NB4 (cell line): ENCODE measurements at places on chromosomes 13 and 19.

DNA sequence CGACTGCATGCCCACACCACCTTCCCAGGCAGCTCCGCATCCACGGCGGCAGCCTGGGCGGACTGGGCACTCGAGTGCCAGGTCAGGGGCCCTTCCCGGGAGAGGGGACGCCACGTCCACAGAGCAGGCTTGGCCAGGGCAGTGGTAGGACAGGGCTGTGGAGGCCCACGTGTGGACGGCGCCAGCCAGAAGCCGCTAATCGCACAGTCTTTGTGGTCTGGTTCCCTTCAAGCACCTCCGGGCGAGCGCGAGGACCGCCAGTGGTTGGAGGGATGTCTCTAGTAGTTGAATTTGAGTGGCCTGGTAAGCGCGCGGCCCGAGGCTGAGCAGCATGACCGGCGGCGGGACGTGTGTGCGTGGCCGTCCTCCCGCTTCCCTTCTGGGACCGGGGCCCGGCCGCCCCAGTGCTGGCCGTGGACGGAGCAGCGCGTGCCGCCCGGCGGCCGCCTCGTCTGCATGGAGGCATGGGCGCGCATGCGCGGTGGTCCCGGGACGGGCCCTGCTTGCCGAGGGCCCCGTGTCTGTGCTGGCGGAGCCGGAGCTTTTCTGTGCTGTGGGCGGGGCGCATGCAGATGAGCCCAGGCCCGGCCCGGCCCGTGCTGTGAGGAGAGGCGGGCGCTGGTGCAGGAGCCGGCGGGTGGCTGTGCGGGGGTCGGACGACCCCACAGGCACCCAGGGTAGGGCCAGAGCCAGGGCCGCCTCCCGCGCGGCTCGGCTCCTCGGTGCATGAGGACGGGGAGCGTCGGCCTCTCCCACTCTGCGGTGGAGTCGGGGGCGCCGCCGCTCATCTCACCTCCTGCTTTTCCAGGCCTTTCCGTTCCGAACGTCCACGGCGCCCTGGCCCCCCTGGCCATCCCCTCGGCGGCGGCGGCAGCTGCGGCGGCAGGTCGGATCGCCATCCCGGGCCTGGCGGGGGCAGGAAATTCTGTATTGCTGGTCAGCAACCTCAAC, 8.6 kb downstream of the PTBP1 start:
- no peak for DNase-seq

- no peak for DNase-seq
Observed at GRCh38 chr13:40662866-40663265, 3.6 kb downstream of the FOXO1 start.

GRCh38 chr19:37955986-37956385, 49.0 kb downstream of the SIPA1L3 start:
- DNase-seq: no peak

GRCh38 chr19:33528404-33528803, 6.8 kb upstream of the PEPD start:
- no peak for DNase-seq

GRCh38 chr13:94192431-94192975, 287.0 kb downstream of the DCT start:
- peak; percentile 50 for DNase-seq

GRCh38 chr13:109226631-109227030, 559.8 kb downstream of the IRS2 start:
- DNase-seq: no peak

GRCh38 chr19:7691497-7691896, 10.4 kb downstream of the FCER2 start:
- DNase-seq: no peak

DNA sequence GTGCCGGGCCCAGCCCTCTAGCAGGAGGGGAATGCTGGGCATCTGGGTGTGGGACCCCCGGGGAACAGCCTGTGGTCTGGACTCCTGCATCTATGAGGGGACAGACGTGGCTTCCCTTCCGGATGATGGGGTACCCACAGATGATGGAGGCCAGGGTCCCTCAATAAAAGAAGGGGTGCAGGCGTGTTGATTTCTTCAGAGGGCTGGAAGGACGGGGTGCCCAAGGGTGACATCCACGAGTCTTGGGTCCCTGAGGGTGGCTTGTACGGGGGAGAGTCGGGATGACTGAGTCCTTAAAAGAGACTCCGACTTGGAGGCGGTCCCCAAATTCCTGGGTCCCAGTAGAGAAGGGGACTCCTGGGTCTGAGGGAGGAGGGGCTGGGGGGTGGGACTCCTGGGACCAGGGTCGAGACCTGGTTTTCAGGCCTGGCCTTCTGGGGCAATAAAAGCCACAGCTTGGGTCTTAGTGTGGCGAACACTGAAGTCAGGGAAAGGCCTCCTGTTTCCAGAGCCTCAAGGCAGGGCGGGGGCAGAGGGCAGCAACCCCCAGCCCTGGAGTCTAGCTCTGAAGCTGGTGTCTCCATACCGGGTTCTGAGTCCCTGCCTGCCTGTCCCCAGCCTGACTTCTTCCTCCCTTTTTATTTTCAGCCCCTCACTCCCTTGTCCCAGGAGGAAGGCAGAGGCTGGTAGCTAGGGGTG, 459 bp upstream of the GRIN2D start:
- DNase-seq: no peak

DNA sequence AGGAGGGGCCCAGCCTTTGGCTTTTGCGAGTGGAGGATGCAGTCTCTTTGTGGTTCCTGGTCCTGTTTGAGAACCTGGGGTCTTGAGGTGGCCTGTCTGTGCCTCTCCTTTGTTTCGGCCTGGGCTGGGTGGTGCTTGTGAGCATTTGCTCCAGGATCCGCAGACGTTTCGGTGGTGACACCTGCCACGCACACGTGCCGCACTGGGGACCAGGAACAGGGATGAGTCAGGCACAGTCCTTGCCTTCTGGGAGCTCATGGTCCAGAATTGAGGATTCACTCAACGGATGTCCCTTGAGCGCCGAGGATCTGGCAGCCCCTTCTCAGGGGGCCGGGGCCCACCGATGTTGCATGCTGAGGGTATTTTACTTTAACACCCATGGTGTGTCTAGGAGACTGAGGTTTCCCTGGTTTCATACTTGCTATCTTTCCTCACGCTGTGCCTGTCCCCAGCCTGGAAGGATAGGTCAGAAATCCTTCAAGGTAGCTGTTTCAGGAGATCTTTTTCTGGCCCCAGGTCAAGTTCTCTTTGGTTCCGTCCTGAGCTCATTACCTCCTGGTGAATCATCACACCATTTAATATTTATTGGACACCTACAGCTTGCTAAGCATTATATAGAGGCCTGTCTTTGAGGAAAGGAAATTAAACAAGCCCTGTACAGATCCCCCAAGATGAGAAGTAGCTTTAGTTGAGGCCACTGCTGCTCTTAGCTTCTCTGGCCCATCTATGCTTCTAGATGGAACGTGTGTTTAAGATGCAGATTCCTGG, 5.1 kb downstream of the HDGFL2 start:
- DNase-seq: no peak

DNA sequence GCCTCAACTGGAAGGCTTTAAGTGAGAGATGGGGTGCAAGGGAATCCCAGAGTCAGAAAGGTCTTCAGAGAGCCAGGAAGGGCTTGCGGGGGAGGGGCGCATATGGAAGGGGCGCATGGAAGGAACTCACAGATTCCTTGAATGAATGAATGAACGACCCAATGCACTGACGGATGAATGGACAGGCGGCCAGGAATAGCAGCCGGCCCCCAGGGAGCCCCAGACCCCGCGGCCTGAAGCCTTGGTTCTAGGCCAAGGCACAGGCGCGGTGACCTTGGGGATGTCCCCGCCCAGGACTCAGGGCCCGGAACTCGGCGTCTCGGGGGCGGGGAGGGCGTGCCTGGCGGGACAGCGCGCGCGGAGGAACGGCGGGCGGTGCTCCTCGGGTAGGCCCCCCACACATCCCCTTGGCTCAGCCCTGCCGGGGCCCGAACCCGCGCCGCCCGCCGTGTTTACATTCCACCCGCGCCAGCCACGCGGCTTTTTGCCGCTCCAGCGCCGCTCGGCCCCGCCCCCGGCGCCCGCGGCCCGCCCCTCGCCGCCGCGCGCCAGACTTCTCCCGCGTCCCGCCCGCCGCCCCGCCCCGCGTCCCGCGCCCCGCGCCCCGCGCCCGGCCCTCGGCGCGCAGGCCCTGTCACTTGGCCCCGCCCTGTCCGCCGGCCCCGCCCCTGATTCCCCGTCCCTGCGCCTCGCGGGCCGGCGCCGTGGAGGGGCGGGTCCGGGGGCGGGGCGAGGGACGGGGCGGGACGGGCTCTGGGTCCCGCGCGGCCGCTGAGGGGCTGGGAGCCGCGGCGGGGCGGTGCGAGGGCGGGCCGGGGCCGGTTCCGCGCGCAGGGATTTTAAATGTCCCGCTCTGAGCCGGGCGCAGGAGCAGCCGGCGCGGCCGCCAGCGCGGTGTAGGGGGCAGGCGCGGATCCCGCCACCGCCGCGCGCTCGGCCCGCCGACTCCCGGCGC, at the start of gene CCNE1:
Gene CCNE1 (plus strand): TSS at position 867 of the 955 bp plus-strand sequence. CDS start 565 bp downstream, outside the sequence.
- peak; percentile 83 for DNase-seq

DNA sequence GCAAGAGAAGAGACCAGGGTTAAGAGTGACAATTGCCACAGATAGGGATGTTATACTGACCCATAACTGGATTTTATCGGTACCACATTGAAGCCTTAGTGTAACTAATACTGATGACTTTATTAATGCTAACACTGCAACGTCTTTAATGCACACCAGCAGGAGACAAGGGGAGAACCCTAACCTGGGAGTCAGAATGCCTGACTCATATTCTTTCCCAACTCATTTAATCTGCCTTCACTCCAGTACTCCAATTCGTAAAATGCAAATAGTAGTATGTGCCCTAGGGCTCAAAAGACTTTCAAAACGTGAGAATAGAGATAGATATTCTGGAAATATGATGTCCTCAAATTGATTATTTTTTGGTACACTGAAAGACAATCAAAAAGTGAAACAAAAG, 62.4 kb downstream of the GPC6 start:
- no peak for DNase-seq

- no peak for DNase-seq
Observed at GRCh38 chr13:55013051-55013450, 1984.4 kb downstream of the OLFM4 start.

GRCh38 chr13:100633461-100633860, 41.1 kb downstream of the TMTC4 start:
- no peak for DNase-seq
